ENCODE measurements at places on chromosomes 1 and 21. TPM values are rescaled to one million over a fixed set of nuclear protein-coding genes. Genes with fewer than 3 reads are reported as not detected.
A peak's percentile ranks its signal among the peaks of the same experiment; 100 is the strongest.

DNA sequence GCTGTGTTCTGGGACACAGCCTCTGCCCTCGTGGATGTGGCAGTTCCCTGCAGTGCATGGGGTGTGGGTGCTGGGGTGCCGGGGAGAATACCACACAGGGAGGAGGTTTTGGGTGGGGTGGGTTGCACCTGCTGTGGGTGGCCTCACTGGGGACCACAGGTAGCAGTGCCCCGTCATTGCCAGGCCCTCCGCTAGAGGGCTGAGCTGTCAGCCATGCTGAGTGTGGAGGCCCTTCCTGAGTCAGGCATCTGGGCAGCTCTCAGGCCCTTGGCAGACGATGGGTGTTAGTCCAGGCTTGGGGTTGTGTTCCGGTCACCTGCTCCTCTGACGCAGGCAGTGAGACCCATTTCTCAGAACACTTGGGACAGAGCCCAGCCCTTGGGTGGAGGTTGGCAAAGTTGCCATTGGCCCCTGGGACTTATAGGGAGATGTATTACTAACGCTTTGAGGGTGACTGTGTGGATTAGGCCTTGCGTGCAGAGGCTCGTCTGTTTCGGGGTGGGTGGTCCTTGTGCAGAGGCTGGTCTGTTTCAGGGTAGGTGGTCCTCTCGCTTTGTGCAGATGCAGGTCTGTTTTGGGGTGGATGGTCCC lies 23.9 kb downstream of the PCNT start:
- DNase-seq: no peak

- no peak for DNase-seq
Observed at GRCh38 chr1:61450872-61451571, 273.9 kb downstream of the TM2D1 start.

- DNase-seq: peak; percentile 92
Observed at GRCh38 chr1:9730096-9730901, 78.8 kb downstream of the PIK3CD start.

DNA sequence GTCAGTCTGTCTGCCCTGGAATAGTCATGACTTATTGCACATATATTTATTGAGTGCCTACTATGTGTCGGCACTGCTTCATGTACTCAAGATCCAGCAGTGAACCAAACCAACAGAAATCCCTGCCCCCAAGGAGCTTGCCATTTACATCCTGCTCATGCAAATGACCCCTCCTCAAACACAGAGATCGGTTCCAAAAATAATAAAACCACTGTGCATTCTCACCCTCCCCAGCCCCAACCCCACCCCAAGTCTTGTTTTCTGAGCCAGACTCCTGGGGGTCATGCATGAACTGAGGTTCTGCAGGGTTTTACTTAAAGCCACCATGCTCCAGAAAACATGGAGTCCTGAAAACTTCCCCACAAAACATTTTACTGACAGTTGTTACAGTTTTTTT lies 61.9 kb downstream of the KIAA0040 start:
- DNase-seq: no peak

DNA sequence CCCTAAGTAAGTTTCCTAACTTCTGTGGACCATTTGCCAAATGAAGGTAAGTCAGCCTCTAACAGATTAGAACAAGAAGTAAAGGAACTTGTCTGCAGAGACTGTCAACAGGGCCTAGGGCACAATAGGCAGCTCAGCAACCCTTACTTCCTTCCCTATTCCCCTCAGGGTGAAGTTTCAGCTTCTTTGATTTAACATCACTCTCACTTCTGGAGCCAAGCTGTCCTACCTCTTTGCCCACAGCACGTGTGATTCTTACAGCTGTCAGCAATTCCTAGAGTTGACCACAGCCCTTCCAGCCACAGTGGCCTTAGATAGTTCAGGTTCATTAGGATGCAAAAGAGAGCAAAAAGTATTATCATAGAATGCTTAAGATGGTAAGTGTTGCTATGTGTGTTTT lies 7.6 kb upstream of the EIF4G3 start:
- no peak for DNase-seq

- DNase-seq: no peak
Observed at GRCh38 chr1:77504986-77505385, 177.5 kb downstream of the ZZZ3 start.

DNA sequence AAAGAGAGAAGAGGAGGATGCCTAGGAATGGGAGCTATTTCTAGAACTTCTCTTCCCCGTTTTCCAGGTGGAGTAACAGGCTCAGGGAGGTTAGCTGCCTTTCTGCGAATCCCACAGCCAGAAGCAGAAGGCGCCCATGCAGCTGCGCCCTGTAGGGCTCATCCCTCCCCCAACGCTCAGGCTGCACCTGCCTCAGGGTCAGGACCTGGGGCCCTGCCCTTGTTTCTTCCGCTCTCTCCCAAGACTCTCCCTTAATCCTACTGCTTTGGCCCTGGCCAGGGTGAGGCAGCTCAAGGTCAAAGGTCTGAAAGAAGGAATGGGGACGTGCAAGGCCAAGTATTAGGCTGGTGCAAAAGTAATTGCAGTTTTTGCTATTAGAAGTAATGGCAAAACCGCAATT lies 30.5 kb upstream of the PADI2 start:
- no peak for DNase-seq

DNA sequence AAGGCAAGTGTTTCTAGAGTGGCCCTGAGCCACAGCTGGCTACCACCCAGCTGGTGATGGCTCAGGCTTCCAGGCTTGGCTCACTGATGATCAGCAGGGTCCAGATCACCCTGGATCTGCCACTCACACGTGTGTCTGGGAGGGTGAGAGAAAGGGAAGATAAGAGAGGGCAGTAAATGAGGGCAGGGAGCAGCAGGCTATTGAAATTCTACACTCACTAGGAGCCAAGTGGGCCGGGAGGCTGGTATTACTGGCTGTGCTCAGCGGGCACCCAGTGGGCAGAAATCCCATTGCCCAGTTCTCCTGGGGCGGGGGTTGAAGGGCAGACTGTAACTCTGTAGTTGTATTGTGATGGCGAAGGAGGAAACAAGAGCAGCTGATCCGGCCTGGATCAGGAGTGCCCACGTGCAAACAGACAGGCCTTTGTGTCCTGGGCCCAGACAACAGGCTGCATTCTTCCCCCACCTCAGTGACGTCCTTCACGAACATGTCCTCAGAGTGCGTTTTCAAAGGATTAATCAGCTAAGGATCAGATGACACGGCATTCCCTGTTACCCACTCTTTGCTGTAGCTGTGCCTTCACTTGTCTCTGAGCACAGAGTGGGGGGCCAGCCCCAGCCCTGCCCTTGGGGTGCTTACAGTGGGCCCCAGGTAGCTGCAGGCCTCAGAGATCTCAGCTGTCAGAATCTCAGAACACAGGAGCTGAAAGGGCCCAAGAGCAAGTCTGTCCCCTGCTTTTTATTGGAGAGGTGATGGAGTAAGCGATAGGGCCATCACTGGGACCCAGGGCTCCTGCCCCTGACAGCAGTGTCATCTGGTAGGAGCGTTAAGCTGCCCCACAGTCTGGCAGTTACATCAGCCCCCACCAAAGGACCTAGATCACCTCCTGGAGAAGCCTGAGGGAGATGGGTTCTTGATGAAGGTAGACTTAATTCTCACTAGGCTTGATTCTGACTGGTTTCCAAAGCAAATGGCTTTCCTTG lies 60.5 kb downstream of the ATP1A1 start:
- DNase-seq: no peak

GRCh38 chr1:78079580-78079979 lies 33.8 kb downstream of the GIPC2 start:
- no peak for DNase-seq

GRCh38 chr1:221812088-221812752 lies 70.3 kb upstream of the DUSP10 start:
- DNase-seq: no peak

- DNase-seq: peak; percentile 100
Observed at GRCh38 chr21:33915368-33916199, at the start of gene ATP5PO. Gene ATP5PO, minus strand, starts transcription at chr21:33915804. Its CDS starts 41 bp downstream, at chr21:33915763.

DNA sequence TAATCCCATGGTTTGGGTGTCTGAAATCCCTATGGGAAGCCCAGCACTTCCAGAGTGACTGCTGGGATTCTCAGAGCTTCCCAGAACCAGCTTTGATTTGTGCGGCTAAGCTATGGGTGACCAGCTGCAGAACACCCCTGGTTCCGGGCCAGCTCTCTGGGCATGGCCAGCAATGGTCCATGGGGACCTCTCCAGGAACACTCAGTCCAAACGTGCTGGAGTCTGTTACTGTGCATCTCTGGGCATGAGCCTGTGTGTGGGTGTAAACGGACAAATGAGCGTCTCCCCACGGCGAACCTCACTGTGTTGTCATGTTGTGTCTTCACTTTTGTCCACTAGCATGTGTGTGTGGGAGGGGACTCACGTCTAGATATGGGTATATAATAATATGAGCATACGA lies 54.4 kb downstream of the MAB21L3 start:
- peak; percentile 89 for DNase-seq

GBP7 gene
- not detected for total RNA-seq

RSPH1 gene
- total RNA-seq: not detected

SHISAL2A gene
- not detected for total RNA-seq

KCNT2 gene
- 7.5 TPM for total RNA-seq

CFAP45 gene
- total RNA-seq: 2.2 TPM

ARHGEF19 gene
- total RNA-seq: 4.7 TPM

ATAD3B gene
- total RNA-seq: 13.1 TPM

GUCA2B gene
- total RNA-seq: not detected

MTARC1 gene
- total RNA-seq: 6.7 TPM

SPATA46 gene
- total RNA-seq: not detected

TMIGD3 gene
- 4.2 TPM for total RNA-seq

RHOU gene
- total RNA-seq: 15.7 TPM

SLC25A44 gene
- 16.1 TPM for total RNA-seq

NUP210L gene
- 0.05 TPM for total RNA-seq

All from posterior vena cava (tissue), 2 donors.